ENCODE measurements at places on chromosomes 5 and 9.

- DNase-seq = no peak
Observed at GRCh38 chr9:134963546-134963945, 45.8 kb upstream of the FCN1 start.

- no peak for DNase-seq
Observed at GRCh38 chr9:72113056-72113455, 36.2 kb upstream of the GDA start.

- DNase-seq = peak; percentile 45
Observed at GRCh38 chr5:36150676-36151433, 832 bp downstream of the LMBRD2 start.

GRCh38 chr9:121992571-121993212, 100.4 kb downstream of the TTLL11 start:
- peak; percentile 83 for DNase-seq

- DNase-seq = no peak
Observed at GRCh38 chr5:174547814-174548213, 176.6 kb upstream of the MSX2 start.

DNA sequence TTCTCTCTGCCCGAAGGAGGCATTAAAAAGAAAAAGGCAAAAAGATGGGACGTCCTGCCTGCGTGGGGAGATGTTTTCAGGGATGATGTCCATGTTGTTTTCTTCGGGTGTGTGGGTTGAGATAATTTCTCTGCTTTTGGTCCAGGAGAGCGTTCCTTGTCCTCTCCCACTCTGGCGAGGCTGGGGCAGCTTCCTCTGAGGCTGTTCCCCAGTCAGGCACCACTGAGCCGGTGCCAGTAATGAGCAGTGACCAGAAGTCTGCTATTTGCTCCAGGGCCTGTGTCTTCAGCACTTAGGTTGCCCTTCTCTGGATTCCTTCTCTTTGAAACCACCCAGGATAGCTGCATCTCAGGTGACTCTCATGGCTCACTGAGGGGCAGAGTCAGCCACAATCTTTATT, 71.5 kb downstream of the ACER2 start:
- DNase-seq = no peak

DNA sequence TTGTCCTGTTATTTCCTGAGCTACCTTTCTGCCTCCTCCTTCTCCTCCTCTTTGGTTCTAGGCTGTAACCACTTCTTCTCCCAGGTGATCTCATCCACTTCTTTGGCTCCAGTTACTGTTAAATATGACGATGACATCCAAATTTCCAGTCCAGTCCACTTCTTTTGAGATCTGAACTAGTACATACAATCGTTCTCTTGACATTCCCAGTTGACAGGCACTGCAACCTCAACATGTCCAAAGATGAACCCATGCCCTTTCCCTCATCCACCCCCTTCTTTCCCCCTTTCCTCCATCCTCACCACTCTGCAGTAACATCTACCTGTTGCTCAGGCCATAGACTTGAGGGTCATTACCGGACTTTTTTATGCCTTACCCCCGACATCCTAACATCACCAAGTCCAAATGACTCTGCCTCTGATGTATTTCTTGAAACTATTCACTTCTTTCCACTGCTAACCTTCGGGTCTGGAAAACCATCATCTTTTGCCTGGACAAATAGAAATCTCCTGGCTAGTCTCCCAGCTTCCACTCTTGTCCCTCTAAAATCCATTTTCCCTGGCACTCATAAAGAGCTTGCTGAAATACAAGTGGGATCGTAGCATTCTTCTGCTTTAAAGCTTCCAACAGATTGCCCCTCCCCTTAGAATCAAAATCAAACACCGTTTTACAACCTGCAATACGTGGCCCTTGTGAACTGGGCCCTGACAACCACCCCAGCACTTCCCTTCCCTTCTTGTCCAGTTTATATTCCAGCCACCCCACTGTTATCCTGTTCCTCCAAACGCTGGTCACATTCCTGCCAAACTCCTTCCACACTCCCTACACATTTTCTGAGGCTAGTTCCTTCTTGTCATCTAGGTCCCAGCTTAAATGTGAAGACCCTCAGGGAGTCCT, 31.5 kb downstream of the KLF9 start:
- DNase-seq = no peak

- no peak for DNase-seq
Observed at GRCh38 chr5:96781031-96781971, 26.4 kb downstream of the ERAP1 start.

DNA sequence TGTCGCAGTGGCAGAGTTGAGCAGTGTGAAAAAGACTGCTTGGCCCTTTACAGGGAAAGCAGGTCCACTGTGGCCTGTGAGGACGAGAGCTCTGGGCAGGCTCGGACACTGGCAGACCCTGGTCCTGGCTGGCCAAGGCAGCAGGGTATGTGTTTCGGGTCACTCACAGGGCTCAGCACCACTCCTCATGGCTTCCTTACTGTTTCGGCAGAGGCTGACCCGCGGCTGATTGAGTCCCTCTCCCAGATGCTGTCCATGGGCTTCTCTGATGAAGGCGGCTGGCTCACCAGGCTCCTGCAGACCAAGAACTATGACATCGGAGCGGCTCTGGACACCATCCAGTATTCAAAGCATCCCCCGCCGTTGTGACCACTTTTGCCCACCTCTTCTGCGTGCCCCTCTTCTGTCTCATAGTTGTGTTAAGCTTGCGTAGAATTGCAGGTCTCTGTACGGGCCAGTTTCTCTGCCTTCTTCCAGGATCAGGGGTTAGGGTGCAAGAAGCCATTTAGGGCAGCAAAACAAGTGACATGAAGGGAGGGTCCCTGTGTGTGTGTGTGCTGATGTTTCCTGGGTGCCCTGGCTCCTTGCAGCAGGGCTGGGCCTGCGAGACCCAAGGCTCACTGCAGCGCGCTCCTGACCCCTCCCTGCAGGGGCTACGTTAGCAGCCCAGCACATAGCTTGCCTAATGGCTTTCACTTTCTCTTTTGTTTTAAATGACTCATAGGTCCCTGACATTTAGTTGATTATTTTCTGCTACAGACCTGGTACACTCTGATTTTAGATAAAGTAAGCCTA, 15.7 kb downstream of the SQSTM1 start:
- DNase-seq = no peak

DNA sequence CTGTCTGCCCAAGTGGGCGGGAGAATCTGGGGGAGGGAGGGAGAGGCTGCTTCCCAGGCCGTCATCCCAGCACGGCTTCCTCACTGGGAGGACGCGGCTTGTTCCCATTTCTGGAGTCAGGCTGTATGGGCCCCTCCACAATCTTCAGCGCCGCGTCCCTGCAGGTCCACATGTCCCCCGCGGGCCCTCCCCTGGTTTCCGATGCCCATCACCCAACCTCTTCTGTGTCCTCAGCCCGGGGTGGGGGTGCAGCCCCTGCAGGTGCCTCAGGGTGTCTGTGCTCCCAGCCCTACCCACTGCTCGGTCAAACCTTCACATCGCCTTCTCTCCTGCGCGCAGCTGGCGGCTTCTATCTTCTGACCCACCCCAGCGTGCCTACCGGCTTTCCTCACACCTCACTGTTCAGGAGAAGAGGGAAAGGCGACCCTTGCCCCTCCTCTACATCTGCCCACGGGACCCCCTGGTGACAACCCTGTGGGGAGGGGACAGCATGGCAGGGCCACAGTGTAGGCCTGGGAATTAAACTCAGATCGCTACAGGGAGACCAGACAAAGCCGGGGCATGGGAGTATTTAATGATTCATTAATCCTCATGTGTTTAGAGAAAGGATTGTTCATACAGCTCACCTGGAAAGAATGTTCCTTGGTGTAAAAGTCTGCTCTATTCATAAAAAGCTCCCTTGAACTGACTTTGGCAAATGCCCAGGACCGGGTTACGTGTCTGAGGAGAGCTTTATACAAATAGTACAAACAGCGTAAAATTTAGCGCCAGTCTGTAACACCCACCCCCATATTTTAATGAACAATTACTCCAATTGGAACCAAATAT, 145.1 kb downstream of the IRX1 start:
- no peak for DNase-seq

- no peak for DNase-seq
Observed at GRCh38 chr5:151094030-151094851, 13.4 kb upstream of the TNIP1 start.

- DNase-seq = no peak
Observed at GRCh38 chr9:136762915-136763648, 1.2 kb downstream of the LCN15 start.

DNA sequence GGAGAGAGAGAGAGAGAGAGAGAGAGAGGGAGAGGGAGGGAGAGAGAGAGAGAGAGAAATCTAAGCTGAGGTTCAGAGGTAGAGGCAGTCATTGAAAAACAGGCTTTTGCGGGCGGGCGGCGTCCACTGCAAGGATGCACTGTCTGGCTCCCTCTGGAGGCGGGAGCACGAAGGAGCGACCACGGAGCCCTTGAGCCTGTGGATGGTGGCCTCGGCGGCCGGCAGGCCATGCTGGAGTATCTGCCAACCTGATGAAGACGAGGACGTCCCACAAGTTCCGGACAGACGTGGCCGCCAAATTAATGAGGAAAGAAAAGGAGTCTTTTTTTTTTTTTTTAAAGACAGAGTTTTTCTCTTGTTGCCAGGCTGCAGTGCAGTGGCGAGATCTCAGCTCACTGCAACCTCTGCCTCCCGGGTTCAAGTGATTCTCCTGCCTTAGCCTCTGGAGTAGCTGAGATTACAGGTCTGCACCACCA, 2.2 kb upstream of the CCDC125 start:
- peak; percentile 85 for DNase-seq

DNA sequence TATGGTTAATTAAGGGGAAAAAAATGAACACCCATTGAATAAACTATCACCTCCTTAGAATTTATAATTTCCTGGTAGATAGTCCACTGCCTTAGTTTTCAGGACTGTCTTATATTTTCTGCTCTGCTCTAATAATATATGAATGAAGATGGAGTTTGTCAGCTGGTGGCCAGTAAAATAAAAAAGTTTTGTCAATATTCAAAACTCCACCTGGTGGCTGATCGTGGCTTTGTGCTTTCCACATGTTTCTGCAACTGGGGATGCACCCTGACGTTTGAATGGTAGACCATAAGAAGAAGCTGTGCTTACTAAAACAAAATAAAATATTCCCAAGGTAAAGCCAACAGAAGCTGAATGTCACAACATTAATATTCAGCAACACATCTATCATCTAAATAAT, 286.6 kb upstream of the IZUMO3 start:
- DNase-seq = no peak

DNA sequence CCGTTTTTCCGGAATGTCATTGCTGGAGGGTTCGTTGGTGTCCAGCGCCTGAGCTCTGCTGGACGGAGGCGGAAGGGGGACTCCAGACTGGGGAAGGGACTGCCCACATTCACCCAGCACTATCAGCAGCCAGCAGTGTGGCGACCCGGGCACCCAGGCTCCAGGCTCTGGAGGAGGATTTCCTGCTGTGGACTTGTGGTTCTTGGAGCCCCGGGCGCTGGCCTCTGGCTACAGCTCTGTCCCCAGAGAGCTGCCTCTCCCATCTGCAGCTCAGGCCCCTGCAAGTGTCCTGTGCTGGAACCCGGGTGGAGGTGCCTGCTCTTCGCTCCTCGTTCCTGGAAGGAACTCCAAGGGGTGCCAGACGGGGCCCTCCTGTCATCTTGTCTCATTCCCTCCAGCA, 152.6 kb downstream of the RGS3 start:
- no peak for DNase-seq

DNA sequence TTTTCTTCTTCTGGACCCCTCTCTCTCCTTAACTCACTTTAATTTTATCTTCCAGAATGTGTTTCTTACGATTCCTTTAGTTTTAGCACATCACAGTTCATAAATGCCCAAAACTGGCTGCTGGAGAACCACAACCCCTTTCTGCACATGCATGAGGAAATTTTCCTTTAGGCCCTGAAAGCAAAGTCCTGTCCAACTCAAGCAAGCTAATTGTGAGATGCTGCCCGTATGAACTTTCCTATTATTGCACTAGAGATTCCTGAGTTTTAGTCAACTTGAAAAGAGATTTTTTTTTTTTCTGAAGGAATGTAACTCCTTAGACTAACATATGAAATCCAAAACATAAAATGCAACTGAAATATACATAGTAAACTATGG, 52.1 kb upstream of the DAB2 start:
- DNase-seq = no peak

DNA sequence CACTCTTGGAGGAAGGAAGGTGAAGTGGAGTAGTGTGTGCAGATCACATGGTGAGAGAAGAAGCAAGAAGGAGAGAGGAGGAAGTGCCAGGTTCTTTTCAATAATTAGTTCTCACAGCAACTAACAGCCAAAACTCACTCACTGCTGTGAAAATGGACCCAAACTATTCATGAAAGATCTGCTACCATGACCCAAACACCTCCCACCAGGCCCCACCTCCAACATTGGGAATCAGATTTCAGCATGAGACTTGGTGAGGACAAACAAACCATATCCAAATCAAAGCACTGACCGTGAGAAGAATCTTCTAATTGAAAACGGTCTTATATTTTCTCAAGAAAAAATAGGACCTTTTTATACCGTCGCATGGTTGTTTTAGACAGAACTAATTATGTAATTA, 468.7 kb upstream of the TYRP1 start:
- DNase-seq = no peak

DNA sequence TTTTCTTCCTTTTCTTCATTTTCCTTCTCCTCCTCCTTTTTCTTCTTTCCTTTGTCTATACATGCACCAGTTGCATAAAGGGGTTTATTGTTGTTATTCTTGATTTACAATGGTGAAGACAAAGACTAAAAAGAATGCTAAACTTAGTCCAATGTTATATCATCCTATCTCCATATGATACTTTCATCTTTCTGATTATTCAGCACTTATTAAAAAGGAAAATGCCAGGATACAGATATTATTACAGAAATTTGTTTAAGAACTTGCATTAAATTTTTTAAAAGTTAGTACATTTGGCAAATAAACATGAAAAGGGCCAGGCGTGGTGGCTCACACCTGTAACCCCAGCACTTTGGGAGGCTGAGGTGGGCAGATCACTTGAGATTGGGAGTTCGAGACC, 1074.9 kb downstream of the EFNA5 start:
- DNase-seq = no peak

- DNase-seq = no peak
Observed at GRCh38 chr5:171823269-171823668, 37.7 kb downstream of the SMIM23 start.

DNA sequence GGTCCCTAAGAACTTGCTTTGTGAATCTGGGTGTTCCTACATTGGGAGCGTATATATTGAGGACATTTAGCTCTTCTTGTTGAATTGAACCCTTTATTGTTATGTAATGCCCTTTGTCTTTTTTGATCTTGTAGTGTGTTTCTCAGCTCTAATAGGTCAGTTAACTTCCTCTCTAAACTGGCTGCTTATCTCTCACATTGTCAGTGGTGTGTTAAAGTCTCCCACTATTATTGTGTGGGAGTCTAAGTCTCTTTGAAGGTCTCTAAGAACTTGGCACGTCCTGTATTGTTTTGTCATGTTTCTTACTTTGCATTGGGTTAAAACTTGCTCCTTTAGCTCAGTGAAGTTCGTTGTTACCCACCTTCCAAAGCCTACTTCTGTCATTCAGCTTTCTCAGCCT, 36.2 kb downstream of the RIC1 start:
- no peak for DNase-seq

- no peak for DNase-seq
Observed at GRCh38 chr5:179187229-179187678, 127.1 kb downstream of the ZNF354C start.

Measured in hematopoietic multipotent progenitor cell treated with erythropoietin and hydrocortisone succinate and interleukin-3 and kit ligand, for 17 days (in vitro differentiated cells).